NCI-H510A treated with DMSO at 0.1 percent for 48 hours (cell line): ENCODE measurements at places on chromosomes 1 and 21.

GRCh38 chr1:164617377-164618201 is 58.6 kb downstream of the PBX1 start:
- peak; percentile 82 for DNase-seq

GRCh38 chr1:161702250-161702649 is 4.8 kb upstream of the FCRLA start:
- no peak for DNase-seq

DNA sequence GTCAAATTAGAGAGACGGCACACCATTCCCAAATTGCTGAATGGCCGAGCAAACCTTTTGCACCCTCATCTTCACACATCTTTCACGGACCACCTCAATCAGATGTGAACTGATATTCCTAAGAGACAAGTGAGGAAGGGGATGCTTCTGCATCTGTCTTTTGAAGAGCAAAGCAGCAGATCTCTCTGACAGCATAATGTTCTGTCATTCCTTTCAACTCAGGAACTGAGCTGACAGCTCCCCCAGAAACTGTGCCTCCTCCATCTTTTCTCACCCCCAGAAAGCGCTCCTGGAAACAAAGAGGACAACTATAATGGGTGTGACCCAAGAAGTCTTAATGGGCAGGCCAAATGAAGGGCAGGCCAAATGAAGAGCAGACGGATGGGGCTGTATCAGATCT is 256.4 kb downstream of the C1orf94 start:
- no peak for DNase-seq

DNA sequence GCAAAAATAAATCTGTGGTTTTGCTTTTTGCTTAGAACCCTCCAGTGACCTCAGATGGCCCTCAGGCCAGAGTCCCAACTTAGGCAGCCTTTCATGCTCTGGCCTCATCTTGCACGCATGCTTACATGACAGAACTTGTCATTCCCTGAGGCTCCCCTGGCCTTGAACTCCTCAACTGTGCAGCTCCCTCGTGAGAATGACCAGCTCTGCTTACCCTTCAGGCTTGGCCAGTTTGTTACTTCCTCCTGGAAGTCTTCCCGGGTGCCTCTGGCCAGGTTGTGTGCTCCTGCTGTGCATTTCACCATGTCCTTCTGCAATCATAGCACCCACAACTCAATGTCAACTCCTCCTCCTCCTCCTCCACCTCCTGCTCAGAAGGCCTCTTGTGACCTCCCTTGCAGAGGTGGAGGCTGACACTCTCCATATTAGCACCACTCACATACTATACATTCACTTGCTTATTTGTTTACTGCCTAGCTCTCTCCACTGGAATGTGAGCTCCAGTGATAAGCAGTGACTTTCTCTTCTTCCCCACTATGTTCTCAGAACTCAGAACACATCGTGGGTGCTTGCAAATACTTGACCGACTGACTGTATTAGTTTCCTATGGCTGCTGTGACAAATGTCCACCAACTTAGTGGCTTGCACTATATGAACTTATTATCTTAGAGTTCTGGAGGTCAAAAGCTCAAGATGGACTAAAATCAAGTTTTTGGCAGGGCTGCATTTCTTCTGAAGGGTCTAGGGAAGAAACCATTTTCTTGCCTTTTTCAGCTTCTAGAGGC is 41.9 kb downstream of the RCSD1 start:
- no peak for DNase-seq

GRCh38 chr1:59427155-59427554 is 130.3 kb downstream of the FGGY start:
- DNase-seq, result no peak
